ENCODE measurements at places on chromosomes 16 and 17.

GRCh38 chr17:64002658-64003525 lies 4.7 kb downstream of the PRR29 start:
- no peaks in the 10 kb centered on the region for H3K36me3 ChIP-seq
- no peak overlapping the region for H3K27ac ChIP-seq
- no peak for DNase-seq
- H3K4me1 ChIP-seq = no peaks in the 10 kb centered on the region

- H3K27me3 ChIP-seq = no peaks in the 10 kb centered on the region
- no peak for DNase-seq
- H3K4me1 ChIP-seq = no peaks in the 10 kb centered on the region
- no peaks in the 10 kb centered on the region for H3K36me3 ChIP-seq
- H3K27ac ChIP-seq = no peak overlapping the region
These were observed 32.8 kb downstream of the DNAH2 start for GRCh38 chr17:7750321-7750821.

DNA sequence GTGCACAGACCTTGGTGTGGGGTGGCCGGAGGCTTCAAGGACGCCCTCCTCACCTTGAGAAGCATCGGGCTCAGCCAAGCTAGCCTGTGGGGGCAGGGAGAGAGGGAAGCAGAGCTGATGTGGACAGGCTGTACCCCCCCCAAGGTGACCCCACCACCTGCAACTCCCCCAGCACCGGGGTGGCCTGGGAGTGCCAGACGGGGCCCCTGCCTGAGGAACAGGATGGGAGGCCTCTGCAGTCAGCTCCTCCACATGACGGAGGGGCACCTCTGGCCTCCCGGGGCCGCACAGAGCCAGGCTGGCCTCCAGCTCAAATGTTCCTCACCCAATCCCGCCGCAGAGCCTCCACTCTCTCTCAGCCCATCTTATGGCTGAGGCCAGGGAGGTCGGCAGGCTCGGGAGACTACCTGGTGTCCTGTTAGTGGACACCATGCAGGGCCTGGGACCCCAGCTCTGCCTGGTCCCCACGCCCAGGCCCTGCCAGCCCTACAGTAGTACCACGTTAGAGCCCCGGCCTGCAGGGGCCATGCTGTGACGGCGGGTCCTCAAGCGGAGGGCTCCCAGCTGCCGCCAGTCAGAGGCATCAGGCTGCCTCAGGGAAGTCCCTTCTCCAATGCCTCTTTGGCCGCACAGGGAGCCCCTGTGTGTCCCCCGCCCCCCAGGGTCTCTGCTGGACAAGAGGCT lies 19.4 kb upstream of the SLC38A10 start:
- H3K4me1 ChIP-seq = peaks cover 4% of the 10 kb centered on the region
- H3K27me3 ChIP-seq = no peaks in the 10 kb centered on the region
- H3K36me3 ChIP-seq = no peaks in the 10 kb centered on the region
- H3K4me3 ChIP-seq = no peak overlapping the region
- DNase-seq = no peak

- H3K27me3 ChIP-seq = no peaks in the 10 kb centered on the region
- H3K4me1 ChIP-seq = no peaks in the 10 kb centered on the region
- H3K36me3 ChIP-seq = no peaks in the 10 kb centered on the region
- no peak overlapping the region for H3K27ac ChIP-seq
These were observed 11.6 kb downstream of the ST6GALNAC1 start for GRCh38 chr17:76631821-76632565.

- no peaks in the 10 kb centered on the region for H3K27me3 ChIP-seq
- DNase-seq = no peak
- H3K27ac ChIP-seq = no peak overlapping the region
- H3K4me1 ChIP-seq = no peaks in the 10 kb centered on the region
- H3K4me3 ChIP-seq = no peak overlapping the region
- H3K36me3 ChIP-seq = no peaks in the 10 kb centered on the region
These were observed 142.4 kb upstream of the SOX9 start for GRCh38 chr17:71978435-71978834.

- H3K27me3 ChIP-seq = no peaks in the 10 kb centered on the region
- H3K27ac ChIP-seq = peak overlapping the region; percentile 74
- H3K4me3 ChIP-seq = no peak overlapping the region
- no peaks in the 10 kb centered on the region for H3K36me3 ChIP-seq
- peak; percentile 65 for DNase-seq
These were observed 26.7 kb downstream of the SAP30BP start for GRCh38 chr17:75693500-75694481.

DNA sequence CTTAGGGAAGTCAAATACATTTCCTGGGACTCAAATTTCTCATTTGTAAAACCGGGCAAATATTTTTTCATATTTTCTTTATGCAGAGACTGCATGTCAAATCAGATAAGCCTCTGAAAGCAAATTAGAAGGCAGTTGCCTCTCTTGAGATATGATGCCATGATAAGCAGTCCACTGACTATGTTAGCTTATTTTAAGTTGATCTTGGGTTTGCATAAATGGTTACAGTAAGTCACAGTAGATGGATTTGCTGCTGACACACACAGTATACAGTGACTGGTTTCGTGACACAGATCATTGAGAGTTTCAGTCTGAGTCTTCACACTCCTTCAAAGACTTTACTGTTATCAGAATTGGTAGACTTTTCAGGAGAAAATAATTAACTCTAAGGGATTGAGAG lies 927.6 kb upstream of the CDH8 start:
- no peaks in the 10 kb centered on the region for H3K27me3 ChIP-seq
- H3K36me3 ChIP-seq = no peaks in the 10 kb centered on the region
- DNase-seq = no peak
- no peak overlapping the region for H3K27ac ChIP-seq
- H3K4me1 ChIP-seq = no peaks in the 10 kb centered on the region

DNA sequence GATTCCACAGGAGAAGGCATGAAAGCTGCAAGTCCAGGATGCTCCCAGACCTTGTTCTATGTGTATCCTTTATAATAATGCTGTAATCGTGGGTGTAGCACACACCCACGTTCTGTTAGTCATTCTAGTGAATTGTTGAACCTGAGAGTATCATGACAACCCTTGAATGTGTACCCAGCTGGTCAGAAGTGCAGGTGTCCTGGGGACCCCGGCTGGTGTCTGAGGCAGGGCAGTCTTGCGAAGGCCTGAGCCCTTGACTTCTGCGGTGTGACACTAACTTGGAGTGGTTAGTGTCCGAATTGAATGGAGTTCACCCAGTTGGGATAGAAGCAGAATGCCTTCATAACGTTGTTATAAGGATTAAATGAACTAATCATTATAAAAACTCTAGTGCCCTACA lies 218.0 kb upstream of the TNRC6C start:
- H3K4me3 ChIP-seq = no peak overlapping the region
- H3K4me1 ChIP-seq = no peaks in the 10 kb centered on the region
- H3K27ac ChIP-seq = no peak overlapping the region
- DNase-seq = peak; percentile 30
- no peaks in the 10 kb centered on the region for H3K36me3 ChIP-seq

- DNase-seq = no peak
- H3K36me3 ChIP-seq = no peaks in the 10 kb centered on the region
- no peaks in the 10 kb centered on the region for H3K27me3 ChIP-seq
- H3K4me1 ChIP-seq = no peaks in the 10 kb centered on the region
- H3K27ac ChIP-seq = no peak overlapping the region
These were observed 51.3 kb upstream of the FBXO47 start for GRCh38 chr17:39018267-39019134.

DNA sequence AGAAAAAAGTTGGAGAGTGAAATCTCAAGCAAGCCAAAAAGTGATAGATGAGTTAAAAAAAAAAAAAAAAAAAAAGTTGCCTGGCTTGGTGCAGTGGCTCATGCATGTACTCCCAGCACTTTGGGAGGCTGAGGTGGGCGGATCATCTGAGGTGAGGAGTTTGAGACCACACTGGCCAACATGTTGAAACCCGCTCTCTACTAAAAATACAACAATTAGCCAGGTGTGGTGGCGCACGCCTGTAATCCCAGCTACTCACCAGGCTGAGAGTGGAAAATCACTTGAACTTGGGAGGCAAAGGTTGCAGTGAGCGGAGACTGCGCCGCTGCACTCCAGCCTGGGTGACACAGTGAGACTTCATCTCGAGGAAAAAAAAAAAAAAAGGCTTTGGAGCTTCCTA lies 668.8 kb downstream of the WWOX start:
- H3K27me3 ChIP-seq = no peaks in the 10 kb centered on the region
- H3K4me3 ChIP-seq = no peak overlapping the region
- no peak overlapping the region for H3K27ac ChIP-seq
- H3K36me3 ChIP-seq = no peaks in the 10 kb centered on the region
- peaks cover 7% of the 10 kb centered on the region for H3K4me1 ChIP-seq
- DNase-seq = no peak

DNA sequence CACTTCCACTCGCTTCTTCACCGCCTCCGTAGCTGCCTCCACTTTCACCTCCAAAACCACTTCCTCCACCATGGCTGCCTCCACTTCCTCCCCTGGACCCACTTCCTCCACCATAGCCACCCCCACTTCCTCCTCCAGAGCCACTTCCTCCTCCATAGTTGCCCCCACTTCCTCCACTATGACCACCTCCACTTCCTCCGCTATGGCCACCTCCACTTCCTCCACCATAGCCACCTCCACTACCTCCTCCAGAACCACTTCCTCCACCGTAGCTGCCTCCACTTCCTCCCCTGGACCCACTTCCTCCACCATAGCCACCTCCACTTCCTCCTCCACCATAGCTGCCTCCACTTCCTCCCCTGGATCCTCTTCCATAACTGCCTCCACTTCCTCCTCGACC lies 4.5 kb downstream of the KRT9 start:
- no peaks in the 10 kb centered on the region for H3K27me3 ChIP-seq
- no peak overlapping the region for H3K27ac ChIP-seq
- H3K4me3 ChIP-seq = no peak overlapping the region

DNA sequence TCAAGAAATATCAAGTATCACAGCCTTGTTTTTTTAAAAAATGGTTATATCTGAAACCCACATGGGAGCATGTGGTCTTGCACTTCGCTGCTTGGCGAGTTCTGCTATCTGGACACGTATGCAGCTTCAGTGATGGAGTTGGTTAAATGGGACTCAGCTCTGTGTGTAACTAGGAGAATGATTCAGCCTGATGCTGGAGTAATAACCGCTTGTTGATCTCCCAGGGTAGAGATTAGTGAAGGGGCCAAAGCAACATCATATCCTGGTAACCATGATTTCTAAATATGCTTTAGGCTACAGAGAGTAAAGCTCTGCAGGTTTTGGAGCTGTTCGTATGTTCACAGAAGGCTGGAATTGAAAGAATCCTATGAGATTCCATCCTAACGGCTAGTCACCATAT lies 63.2 kb downstream of the IQCK start:
- H3K4me1 ChIP-seq = no peaks in the 10 kb centered on the region
- no peaks in the 10 kb centered on the region for H3K27me3 ChIP-seq
- no peak for DNase-seq
- no peak overlapping the region for H3K27ac ChIP-seq
- H3K4me3 ChIP-seq = no peak overlapping the region

GRCh38 chr17:81519284-81520020 lies 6.9 kb upstream of the ACTG1 start:
- H3K4me1 ChIP-seq = peaks cover 32% of the 10 kb centered on the region
- no peaks in the 10 kb centered on the region for H3K36me3 ChIP-seq
- peak overlapping the region; percentile 43 for H3K27ac ChIP-seq
- DNase-seq = peak; percentile 92
- no peaks in the 10 kb centered on the region for H3K27me3 ChIP-seq

GRCh38 chr16:74743668-74744299 lies 30.8 kb downstream of the FA2H start:
- peaks cover 15% of the 10 kb centered on the region for H3K4me1 ChIP-seq
- H3K36me3 ChIP-seq = no peaks in the 10 kb centered on the region
- H3K4me3 ChIP-seq = no peak overlapping the region
- no peaks in the 10 kb centered on the region for H3K27me3 ChIP-seq
- peak; percentile 96 for DNase-seq
- H3K27ac ChIP-seq = peak overlapping the region; percentile 89

DNA sequence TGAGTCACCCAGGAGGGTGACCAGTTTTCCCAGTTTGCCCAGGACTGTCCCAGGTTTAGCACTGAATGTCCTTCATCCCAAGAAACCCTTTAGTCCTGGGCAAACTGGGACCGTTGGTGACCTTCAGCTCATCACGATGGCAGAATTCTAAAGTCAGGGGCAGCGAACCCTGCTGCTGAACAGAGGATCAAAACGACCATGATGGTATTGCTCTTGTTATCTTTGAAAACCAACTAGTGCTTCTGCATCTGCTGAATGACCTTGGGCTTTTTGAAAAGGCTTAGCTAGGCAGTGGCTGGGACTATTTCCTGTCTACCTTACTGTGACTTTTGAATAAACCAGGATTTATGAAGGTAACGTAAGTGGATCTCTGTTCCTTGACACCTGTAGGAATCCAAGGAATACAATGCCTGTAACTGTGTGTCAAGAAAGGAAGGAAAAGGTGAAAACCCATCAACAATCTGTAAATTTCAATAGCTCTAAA lies 281.9 kb downstream of the SOX9 start:
- no peaks in the 10 kb centered on the region for H3K27me3 ChIP-seq
- H3K27ac ChIP-seq = no peak overlapping the region
- no peak for DNase-seq
- no peaks in the 10 kb centered on the region for H3K36me3 ChIP-seq

GRCh38 chr17:47009759-47010594 lies 30.9 kb upstream of the RPRML start:
- DNase-seq = no peak
- H3K27ac ChIP-seq = no peak overlapping the region
- no peaks in the 10 kb centered on the region for H3K27me3 ChIP-seq
- H3K4me3 ChIP-seq = no peak overlapping the region
- no peaks in the 10 kb centered on the region for H3K4me1 ChIP-seq
- H3K36me3 ChIP-seq = no peaks in the 10 kb centered on the region

- no peaks in the 10 kb centered on the region for H3K27me3 ChIP-seq
- H3K27ac ChIP-seq = peak overlapping the region; percentile 76
- H3K36me3 ChIP-seq = no peaks in the 10 kb centered on the region
- DNase-seq = no peak
- H3K4me3 ChIP-seq = no peak overlapping the region
These were observed 11.7 kb downstream of the HDAC5 start for GRCh38 chr17:44111777-44112176.

DNA sequence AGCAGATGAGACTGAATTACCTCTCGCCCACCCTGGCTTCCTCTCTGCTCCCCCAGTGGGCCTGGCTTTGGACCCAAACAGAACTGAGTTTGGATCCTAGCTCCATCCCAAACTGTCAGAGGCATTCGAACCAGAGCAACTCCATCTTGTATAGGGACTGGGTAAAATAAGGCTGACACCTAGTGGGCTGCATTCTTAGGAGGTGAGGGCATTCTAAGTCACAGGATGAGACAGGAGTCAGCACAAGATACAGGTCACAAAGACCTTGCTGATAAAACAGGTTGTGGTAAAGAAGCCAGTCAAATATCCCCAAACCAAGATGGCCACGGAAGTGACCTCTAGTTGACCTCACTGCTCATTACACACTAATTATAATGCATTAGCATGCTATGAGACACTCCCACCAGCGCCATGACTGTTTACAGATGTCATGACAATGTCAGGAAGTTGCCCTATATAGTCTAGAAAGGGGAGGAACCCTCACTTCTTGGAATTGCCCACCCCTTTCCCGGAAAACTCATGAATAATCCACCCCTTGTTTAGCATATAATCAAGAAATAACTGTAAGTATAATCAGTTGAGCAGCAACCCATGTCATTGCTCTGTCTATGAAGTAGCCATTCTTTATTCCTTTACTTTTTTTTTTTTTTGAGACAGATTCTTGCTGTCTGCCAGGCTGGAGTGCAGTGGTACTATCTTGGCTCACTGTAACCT lies 44.4 kb downstream of the LYRM1 start:
- no peaks in the 10 kb centered on the region for H3K36me3 ChIP-seq
- H3K27me3 ChIP-seq = no peaks in the 10 kb centered on the region
- no peaks in the 10 kb centered on the region for H3K4me1 ChIP-seq
- no peak overlapping the region for H3K4me3 ChIP-seq

All from pancreas (tissue), 10 donors.